ENCODE measurements at places on chromosomes 6 and 20.

DNA sequence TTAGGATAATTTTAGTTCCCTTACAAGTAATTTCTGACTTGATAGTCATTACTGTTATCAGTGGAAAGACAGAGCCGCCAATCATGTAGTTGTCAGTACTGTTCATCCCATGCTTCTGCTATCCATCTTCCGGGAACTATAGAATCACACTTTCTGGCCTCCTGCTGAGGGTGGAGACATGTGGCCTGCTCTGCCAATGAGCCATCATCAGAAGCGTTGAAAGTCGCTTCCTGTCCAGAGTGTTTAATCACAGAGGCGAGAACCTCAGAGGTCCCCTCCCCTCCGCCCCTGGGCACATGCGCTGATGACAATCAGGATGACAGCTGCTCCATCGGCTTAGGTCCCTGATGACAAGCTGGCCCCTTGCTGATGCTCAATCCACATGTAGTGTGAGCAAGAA lies 3.0 kb downstream of the DDO start:
- no peak for DNase-seq

DNA sequence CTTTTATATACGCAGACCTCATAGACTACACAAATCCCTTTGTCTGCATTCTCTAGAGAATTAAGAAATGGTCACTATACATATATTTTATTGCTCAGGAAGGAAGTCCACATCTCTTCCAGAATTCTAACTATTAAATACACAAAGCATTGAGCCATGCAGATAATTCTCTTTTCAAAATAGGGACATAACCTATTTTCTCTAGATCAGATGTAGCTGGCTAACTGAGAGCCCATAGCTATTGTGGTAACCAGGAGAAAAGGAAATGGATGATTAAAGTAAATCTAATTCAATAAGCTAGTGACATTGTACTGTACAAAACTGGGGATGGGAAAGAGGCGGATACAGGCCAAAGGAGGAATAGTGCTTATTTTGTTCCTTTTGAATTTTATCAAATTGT lies 137.2 kb downstream of the BACH2 start:
- DNase-seq = no peak

GRCh38 chr6:33241968-33242367 lies 29.7 kb downstream of the VPS52 start:
- DNase-seq = no peak

DNA sequence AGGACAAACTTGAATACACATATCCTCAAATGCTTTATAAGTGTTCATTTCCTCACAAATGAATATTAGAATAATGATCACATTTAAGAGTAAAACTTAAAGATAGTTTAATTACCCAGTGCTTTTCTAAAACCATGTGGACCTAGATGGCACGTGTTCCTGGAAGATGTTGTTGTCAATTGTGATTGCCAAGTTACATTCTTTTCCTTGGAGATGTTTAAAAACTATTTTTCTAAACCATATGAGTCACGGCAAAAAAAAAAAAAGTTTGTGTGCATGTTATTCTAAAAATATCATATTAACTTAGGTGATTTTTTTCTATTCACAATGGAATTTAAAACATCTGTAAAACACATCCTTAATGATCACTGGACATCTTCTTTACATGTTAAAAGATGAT lies 51.1 kb downstream of the RCAN2 start:
- no peak for DNase-seq

GRCh38 chr20:12815778-12816408 lies 192.9 kb upstream of the SPTLC3 start:
- DNase-seq = no peak

DNA sequence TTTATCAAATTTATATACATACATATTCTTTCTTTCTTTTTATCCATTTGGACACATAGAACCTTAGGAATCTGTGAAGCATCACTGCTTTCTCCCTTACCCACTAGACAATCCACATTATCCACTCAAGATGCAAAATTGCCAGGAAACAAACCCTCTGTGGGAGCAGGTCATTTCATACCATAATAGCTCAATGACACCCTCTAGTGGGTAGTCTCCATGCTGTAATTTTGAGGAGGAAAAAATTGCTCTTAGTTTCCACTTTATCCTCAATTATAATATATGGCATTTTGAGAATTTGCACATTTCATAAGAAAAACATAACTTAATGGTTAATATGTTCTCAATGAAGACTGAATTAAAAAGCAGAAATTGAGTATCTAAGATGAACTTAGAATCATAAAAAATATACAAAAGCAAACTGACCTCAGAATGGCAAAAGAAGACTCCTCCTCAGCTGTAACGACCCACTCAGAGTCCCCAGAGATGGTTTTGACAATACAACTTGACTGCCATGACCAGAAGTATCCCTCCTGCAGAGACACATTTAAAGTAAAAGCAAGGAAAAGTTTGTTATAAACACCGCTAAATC lies 164.1 kb downstream of the FRK start:
- DNase-seq = peak; percentile 40

GRCh38 chr6:82353848-82354247 lies 9.8 kb upstream of the TPBG start:
- DNase-seq = no peak

DNA sequence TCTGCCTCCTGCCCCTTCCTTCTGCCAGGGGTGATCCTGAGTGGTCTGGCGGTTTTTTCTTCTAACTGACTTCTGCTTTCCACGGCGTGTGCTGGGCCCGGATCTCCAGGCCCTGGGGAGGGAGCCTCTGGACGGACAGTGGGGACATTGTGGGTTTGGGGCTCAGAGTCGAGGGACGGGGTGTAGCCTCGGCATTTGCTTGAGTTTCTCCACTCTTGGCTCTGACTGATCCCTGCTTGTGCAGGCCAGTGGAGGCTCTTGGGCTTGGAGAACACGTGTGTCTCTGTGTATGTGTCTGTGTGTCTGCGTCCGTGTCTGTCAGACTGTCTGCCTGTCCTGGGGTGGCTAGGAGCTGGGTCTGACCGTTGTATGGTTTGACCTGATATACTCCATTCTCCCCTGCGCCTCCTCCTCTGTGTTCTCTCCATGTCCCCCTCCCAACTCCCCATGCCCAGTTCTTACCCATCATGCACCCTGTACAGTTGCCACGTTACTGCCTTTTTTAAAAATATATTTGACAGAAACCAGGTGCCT lies 10.2 kb downstream of the SLC29A1 start:
- DNase-seq = no peak

- no peak for DNase-seq
These were observed 37.0 kb downstream of the SYTL3 start for GRCh38 chr6:158686791-158687381.

GRCh38 chr20:38165966-38166702 lies 1.1 kb upstream of the TGM2 start:
- no peak for DNase-seq

GRCh38 chr20:61487346-61487996 lies 235.4 kb downstream of the CDH4 start:
- DNase-seq = no peak

GRCh38 chr6:79797163-79797764 lies 150.1 kb downstream of the ELOVL4 start:
- no peak for DNase-seq

DNA sequence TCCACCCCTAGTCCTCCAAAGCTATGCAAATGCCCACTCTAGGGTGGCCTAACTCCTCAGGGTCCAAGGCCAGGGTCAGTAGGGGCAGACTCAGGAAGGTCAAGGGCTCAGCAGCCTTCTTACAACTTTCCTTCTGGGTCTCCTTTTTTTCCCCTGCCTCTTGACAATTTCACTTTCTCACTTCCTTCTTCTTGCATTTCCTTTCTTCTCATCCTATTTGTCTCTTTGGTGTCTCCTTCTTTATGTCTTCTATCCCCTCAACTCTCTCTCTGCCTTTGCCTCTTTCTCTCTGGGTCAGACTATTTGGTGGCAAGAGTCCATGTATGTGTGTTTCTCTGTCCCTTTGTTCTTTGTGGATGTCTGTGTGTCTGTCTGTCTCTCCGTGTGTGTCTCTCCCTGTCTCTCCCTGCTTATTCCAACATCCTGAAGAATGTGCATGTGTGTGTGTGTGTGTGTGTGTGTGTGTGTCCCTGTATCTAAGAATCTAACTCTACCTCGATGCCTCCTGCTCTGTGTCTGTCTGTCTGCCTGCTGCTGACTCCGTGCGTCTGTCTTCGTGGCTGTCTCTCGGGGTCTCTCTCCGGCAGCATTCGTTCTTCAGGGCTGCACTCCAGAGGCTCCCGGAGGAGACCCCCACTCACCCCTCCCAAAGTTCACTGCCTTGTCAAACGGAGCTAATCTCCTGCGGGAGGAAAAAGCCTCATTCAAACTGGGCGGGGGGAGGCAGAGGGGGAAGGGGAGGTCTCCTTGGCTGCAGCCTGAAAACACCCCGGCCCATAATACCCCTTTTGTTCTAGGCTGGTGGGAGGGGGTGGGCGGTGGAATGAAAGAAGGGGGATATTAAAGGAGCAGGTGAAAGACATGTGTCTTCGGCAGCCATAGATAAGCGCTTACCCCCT lies 51.7 kb upstream of the FOXP4 start:
- no peak for DNase-seq

Measured in NCI-H1694 treated with DMSO at 0.1 percent for 48 hours (cell line).